ENCODE measurements at places on chromosomes 3 and 15. TPM values are rescaled to one million over a fixed set of nuclear protein-coding genes. Genes with fewer than 3 reads are reported as not detected.

GRCh38 chr15:94061041-94061440 is 170.3 kb upstream of the MCTP2 start:
- peak; percentile 33 for DNase-seq

DNA sequence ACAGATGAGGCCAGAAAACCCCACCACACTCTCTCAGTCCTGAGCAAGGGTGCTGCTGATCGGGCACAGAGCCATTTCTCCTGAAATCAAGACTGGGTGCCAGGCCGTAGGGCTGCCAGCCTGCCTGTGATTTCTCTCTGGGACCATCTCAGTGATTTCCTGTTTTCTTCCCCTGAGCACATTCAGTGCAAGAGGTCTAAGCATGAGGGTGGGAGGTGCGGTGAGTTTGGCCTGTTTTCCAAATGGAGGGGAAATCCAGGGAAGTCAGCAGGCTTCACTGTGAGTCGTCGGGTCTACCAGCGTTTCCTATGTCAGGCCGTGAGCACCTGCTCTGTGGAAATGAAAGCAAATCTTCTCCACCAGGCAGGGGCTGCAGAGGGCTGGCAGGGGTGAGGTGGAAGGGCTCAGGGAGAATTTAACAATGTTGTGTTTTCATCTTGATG is 82.3 kb downstream of the ST6GAL1 start:
- peak; percentile 21 for DNase-seq

- peak; percentile 24 for DNase-seq
Observed at GRCh38 chr15:64699751-64700388, 75.5 kb downstream of the RBPMS2 start.

- peak; percentile 89 for DNase-seq
Observed at GRCh38 chr15:78075490-78076230, 1.9 kb downstream of the TBC1D2B start.

DNA sequence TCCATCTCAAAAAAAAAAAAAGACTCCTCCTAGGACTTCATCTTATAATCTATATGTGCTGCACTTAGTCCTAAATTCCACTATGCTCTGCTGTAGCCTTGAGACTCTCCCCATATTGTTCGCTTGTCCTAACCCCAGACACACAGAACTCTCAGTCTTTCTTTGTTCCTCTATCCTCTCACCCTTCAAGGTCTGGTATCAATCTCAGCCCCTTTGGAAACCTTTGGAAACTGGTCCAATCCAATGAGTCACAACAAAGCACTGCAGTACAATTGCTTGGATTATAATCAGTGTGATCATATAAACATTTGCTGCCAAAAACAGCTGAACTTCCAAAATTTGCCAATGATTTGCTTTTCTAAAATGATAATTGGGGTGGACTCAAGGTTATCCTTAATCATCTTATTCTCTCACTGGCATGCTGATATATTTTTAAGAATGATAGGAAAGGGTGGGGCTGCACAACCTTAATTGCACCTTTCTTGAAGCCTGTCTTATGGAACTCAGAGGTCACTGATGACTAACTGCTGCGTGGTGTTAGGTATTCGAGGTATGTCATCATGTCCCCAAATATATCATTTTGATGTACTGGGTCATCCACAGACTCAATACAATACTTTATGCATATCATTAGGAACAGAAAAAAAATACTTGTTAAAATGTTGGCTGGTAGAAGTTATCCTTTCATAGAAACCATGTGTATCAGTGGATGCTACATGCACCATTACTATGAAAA is 756.7 kb downstream of the NR2F2 start:
- DNase-seq, result peak; percentile 40

Gene PLA2G4F
- total RNA-seq, result not detected

DNA sequence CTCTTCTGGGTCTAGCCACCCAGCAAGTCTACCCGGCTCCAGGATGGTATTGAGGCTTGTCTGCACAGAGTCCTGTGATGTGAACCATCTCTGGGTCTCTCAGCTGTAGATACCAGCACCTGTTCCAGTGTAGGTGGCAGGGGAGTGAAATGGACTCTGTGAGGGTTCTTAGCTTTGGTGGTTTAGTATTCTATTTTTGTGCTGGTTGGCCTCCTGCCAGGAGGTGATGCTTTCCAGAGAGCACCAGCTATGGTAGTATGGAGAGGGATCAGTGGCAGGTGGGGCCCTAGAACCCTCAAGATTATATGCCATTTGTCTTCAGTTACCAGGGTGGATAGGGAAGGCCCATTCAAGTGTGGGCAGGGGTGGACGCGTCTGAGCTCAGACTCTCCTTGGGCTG is 283.4 kb upstream of the LYSMD4 start:
- DNase-seq, result no peak

DNA sequence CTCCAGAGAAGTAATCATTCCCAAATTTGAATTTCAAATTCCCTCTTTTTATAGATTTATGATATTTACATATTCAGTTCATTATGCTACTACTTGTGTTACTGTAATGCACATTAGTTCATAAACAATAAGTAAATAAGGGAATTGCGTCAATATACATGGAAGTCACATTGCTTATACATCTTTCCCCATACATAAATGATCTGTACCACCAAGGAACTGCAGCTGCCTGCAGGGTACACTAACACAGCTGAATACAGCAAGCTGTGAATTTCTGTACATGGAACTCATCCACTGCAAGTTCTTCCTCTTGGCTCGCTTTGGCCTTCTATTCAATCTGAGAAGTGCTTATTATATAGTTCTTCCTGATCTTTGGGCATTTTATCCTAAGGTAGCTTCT is 15.5 kb downstream of the CASR start:
- DNase-seq, result no peak

DNA sequence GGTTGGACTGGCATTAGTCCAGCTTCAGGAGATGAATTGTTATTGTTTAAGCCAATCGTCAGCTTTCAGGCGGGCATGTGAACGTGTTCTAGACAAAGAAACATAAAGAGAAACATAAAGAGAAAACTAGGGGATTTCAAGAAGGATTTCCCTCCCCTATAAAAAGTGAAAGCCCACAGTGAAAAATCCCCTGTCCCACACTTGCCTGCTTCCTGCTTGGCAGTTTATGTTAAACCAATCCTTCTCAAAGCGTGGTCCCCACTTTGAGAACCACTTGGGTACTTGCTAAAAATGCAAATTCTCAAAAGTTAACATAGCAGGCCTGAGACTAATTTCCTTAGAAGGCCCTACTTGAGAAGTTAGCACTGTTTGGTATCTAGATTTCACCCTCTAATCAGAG is 293.0 kb upstream of the SOX14 start:
- DNase-seq, result no peak

GRCh38 chr15:37002041-37002672 is 98.2 kb downstream of the MEIS2 start:
- no peak for DNase-seq

- peak; percentile 22 for DNase-seq
Observed at GRCh38 chr3:123202451-123202850, 708 bp downstream of the SEC22A start.

Gene PRR20G
- not detected for total RNA-seq

Gene CKMT1A
- not detected for total RNA-seq

DNA sequence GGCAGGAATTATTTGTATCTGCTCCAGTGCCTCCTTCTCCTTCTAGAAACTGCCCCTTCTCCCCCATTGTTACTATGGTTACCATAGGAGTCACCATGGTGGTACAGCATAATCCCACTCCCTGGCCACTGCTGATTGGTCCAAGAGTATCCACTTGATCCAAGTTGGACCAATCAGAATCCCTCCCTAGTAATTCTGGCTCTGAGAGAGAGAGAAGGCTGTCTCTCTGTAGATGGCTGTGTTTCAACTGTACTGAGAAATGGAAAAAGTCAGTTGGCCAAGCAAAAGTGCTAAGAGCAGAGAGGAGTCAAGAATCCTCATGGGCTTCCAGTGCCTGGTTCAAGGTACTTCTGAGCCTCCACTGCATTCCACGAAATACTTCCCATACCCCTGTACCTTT is 120.6 kb upstream of the SPATA12 start:
- DNase-seq, result no peak

Gene RBP2
- not detected for total RNA-seq

Gene TMEM212
- total RNA-seq, result not detected

Gene IGSF11
- not detected for total RNA-seq

Gene GABRR3
- not detected for total RNA-seq

DNA sequence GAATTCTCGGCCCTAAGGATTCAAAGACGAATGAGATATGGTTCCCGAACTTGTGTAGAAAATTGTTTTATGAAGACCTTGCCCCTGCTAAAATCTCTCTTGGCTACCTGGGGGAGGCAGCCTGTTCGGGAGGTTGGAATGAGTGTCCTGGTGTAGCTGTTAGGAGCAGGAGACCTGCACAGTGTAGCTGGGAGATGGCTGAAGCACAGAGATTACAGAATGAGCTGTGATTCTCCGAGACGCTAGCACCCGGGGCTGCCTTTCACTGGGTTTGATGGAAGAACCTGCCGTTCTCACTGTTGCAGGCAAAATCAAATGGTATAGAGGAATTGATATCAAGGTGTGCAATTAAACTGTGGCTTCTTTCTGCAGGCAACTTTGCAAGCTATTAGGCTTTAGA is 68.0 kb downstream of the TRAK1 start:
- no peak for DNase-seq

GRCh38 chr15:100334905-100335304 is 6.9 kb downstream of the ADAMTS17 start:
- DNase-seq, result no peak
